ENCODE measurements at places on chromosomes 16 and 17. TPM values are rescaled to one million over a fixed set of nuclear protein-coding genes. Genes with fewer than 3 reads are reported as not detected.

CCDC200 gene
- not detected for total RNA-seq

- no peak for DNase-seq
These were observed 130.5 kb downstream of the NPIPB5 start for GRCh38 chr16:22641131-22641628.

KRTAP3-2 gene
- total RNA-seq, result not detected

ATP2A3 gene
- 85.7 TPM for total RNA-seq

MRTFB gene
- total RNA-seq, result 10.9 TPM

PIRT gene
- not detected for total RNA-seq

KRTAP4-11 gene
- not detected for total RNA-seq

KRT31 gene
- total RNA-seq, result not detected

Measured in activated naive CD8-positive, alpha-beta T cell treated with anti-CD3 and anti-CD28 coated beads for 36 hours (primary cell).